Activated CD4-positive, alpha-beta T cell treated with anti-CD3 and anti-CD28 coated beads, Interleukin-2, amount 10 ng/mL, durations not matched to agents 7 days and 5 days (primary cell): ENCODE measurements at places on chromosomes 11 and 22.

GRCh38 chr11:22337596-22338485 is at the start of gene SLC17A6:
Gene SLC17A6, plus strand, starts transcription at chr11:22338381. Its CDS starts 153 bp downstream, at chr11:22338534.
- H3K27ac ChIP-seq = no peak within 1 kb of the TSS
- peaks cover 4% of the 10 kb centered on the region for H3K4me1 ChIP-seq
- H3K36me3 ChIP-seq = peaks cover 6% of the 10 kb centered on the region
- peak; percentile 19 for DNase-seq

DNA sequence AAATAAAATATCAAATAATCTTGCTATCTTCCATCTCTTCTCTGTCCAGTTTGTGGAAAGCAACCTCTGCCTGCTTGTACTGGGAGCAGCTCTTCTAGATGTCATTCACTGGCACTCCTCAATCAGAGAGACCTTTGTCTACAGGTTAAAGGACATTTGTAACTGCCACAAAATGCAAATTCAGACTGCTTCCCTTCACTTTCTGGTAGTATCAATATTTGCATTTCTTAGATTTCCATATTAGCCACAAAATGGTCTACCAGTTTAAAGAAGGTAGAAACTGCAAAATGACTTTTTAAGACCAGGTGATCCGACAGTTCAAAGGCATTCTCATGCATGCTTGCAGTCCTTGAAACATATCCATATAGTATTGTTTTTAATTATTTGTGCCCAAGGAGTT is 51.7 kb upstream of the RCN1 start:
- H3K36me3 ChIP-seq = no peaks in the 10 kb centered on the region
- no peak overlapping the region for H3K4me3 ChIP-seq
- no peaks in the 10 kb centered on the region for H3K4me1 ChIP-seq
- H3K27ac ChIP-seq = no peak overlapping the region
- DNase-seq = no peak
- H3K27me3 ChIP-seq = peaks cover 2% of the 10 kb centered on the region

DNA sequence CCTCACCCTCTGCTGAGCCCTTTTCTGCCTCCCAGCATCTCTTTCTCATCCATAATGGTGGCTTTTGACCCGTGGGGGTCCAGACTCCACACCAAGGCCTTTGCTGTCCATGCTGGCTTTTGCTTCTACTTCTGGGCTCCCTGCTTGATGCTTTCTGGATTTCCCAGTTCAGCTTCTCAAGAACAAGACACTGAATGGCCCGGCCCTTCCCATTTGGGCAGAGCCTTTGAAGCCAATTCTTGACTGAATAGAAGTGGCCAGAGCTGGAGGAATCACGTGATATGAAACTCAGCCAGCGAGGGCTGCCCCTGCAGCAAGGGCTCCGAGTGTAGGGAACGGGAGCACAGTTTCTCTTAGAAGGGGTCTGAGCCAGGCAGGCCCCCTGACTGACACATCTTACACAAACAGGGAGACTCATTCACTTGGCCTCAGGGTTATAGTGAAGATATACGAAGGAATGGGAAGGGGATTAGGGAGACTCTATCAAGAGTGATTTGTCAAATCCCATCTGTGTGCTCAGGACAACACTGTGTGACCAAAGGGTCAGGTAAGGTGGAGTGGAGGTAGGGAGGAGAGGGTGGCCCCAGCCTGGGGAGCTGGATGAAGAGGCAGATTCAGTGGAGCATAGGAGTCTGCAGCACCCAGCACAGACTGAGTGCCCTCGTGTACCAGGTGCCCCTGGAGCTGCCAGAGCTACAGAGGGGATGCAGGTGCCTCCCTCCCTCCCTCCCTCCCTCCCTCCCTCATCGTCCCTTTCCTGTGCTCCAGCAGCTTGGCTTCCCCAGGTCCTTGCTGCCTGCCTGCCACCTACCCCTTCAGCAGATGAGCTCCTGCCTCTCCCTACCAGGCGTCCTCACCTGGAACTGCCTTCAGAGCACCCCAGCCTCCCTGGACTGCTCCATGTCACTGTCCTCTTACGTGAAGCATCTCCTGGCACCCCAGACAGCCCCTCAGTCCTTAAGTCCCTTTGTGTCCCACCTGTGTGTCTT is 106.0 kb downstream of the TRIM29 start:
- H3K4me1 ChIP-seq = no peaks in the 10 kb centered on the region
- no peak overlapping the region for H3K27ac ChIP-seq
- DNase-seq = no peak
- no peak overlapping the region for H3K4me3 ChIP-seq
- no peaks in the 10 kb centered on the region for H3K27me3 ChIP-seq

GRCh38 chr11:119065369-119065768 is 2.2 kb upstream of the VPS11 start:
- no peaks in the 10 kb centered on the region for H3K27me3 ChIP-seq
- DNase-seq = peak; percentile 73
- H3K4me1 ChIP-seq = peaks cover 36% of the 10 kb centered on the region
- H3K36me3 ChIP-seq = peaks cover 12% of the 10 kb centered on the region

DNA sequence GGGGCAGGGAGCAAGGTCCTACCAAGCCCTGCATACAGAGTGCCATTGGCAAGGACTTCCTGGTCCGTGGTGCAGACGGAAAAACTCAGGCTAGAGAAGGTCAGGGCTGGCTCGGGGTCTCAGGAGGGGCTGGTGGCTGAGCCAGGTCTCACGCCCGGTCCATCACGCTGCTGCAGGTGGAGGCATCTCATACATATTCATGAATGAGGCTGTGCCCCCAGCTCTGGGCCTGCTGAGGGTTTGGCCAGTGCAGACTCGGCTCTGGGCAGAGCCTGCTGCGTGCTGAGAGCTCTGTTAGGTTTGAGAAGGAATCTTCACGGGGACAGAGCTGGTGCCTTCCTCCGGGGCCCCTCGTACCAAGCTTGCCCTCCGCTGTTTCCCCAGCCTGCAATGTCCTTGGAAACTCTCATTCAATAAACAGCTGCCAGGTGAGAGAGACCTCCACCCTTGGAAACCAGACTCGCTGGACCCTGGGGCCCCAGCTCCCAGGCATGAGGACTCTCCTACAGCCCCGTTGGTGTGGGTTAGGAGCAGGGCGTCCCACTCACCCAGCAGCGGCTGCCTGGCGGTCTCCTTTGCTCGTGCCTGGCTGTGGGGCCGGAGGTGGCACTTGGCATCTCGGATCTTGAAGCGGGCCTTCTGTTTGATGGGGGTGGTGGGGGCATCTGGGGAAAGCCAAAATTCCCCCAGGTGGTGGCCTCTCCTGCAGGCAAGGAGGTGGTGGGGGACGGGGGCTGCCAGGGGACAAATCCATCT is 33.9 kb upstream of the TTLL12 start:
- no peak for DNase-seq
- H3K36me3 ChIP-seq = no peaks in the 10 kb centered on the region
- no peaks in the 10 kb centered on the region for H3K4me1 ChIP-seq
- H3K27ac ChIP-seq = no peak overlapping the region
- no peak overlapping the region for H3K4me3 ChIP-seq

DNA sequence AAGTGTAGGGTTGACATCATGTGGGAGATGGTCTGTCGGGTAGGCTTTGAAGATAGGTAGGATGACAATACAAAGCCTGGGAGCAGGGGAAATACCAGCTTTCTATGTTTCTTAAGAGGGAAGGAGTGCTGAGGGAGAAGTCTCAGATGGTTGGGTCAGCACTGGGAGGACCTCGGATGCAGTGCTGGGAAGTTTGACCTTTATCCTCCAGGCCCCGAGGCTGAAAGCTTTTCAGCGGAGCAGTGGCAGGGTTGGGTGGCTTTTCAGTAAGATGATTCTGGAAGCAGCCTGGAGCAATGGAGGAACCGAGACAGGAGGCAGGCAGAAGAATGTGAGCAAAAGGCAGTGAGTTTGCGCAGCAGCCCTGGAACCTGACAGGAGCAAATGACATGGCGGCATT is 43.5 kb upstream of the MYO18B start:
- no peaks in the 10 kb centered on the region for H3K27me3 ChIP-seq
- no peak overlapping the region for H3K4me3 ChIP-seq
- peaks cover 32% of the 10 kb centered on the region for H3K36me3 ChIP-seq
- H3K27ac ChIP-seq = no peak overlapping the region

DNA sequence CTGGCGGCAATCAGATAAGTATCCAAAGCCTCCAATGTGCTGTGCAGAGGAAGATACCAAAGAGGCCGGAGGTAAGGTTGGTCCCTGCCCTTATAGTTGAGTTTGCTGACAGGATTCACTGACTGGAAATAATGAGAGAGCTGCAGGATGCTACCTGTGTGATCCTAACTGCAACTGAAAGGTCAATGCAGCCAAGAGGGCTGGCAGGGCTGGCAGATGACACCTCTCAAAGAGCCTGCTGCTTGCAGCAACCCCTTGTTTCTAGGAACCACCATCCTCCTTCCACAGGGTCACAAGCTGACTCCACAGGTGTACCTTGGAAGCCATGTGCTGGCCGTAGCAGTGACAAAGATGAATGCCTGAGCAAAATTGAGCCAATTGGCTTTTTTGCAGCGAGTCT is 348.1 kb downstream of the DDX10 start:
- DNase-seq = no peak
- H3K27me3 ChIP-seq = peaks cover 2% of the 10 kb centered on the region
- H3K36me3 ChIP-seq = no peaks in the 10 kb centered on the region
- H3K4me1 ChIP-seq = no peaks in the 10 kb centered on the region
- H3K27ac ChIP-seq = no peak overlapping the region
- no peak overlapping the region for H3K4me3 ChIP-seq

DNA sequence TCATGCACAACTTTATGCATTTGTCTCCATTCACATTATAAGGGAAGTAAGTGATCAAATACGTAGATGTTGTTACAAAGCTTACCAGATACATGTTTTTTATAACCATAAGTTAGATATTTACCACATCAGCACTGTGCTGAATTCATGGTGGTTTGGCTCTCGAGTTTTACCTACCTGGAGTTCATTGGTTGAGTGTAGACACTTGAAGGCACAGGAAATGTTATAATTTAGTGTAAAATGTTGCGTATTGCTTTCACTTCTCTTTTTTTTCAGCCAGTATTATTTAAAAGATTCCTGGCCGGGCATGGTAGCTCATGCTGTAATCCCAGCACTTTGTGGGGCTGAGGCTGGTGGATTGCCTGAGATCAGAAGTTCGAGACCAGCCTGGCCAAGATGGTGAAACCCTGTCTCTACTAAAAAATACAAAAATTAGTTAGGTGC is 53.1 kb upstream of the GRK2 start:
- no peaks in the 10 kb centered on the region for H3K27me3 ChIP-seq
- peaks cover 46% of the 10 kb centered on the region for H3K36me3 ChIP-seq
- no peak for DNase-seq

- peak; percentile 52 for DNase-seq
- H3K4me3 ChIP-seq = no peak overlapping the region
- H3K36me3 ChIP-seq = peaks cover 3% of the 10 kb centered on the region
- no peaks in the 10 kb centered on the region for H3K27me3 ChIP-seq
- H3K4me1 ChIP-seq = peaks cover 88% of the 10 kb centered on the region
Measured at GRCh38 chr11:118046051-118046963, 30.6 kb upstream of the TMPRSS4 start.

DNA sequence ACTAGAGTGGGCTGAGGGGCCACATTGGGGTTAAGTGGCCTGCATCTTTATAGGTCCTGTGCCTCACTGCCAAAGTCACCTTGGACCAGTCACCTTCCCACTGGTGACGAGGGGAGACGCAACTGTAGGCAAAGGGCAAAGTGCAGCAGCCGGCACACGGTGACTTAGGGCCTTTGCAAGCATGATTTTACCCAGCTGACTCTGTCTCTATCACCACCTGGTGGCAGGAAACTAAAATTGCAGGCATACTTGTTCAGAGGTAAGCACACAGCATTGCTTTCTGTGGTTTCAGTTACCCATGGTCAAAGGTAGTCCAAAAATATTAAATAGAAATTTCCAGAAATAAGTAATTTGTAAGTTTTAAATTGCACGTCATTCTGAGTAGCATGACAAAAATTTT is 1164.4 kb downstream of the BRD1 start:
- no peaks in the 10 kb centered on the region for H3K36me3 ChIP-seq
- no peaks in the 10 kb centered on the region for H3K27me3 ChIP-seq
- DNase-seq = no peak
- no peaks in the 10 kb centered on the region for H3K4me1 ChIP-seq

DNA sequence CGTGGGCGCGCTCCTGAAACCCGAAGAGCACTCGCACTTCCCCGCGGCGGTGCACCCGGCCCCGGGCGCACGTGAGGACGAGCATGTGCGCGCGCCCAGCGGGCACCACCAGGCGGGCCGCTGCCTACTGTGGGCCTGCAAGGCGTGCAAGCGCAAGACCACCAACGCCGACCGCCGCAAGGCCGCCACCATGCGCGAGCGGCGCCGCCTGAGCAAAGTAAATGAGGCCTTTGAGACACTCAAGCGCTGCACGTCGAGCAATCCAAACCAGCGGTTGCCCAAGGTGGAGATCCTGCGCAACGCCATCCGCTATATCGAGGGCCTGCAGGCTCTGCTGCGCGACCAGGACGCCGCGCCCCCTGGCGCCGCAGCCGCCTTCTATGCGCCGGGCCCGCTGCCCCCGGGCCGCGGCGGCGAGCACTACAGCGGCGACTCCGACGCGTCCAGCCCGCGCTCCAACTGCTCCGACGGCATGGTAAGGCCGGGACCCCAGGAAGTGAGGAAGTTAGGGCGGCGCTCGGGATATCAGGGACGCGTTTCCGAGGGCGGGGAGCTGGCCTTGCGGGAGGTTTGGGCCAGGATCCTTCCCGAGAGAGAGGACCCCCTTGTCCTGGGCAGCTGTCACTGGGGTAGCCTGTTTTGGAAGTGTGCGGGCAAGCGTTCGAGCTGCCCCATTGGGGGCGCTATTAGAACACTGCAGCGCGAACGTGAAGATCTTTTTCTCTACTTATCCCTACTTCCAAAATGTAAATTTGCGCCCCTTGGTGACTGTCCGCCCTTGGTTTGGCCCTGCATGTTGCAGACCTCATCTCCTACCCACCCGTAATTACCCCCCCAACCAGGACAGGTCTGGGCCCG is 796 bp downstream of the MYOD1 start:
- H3K4me3 ChIP-seq = no peak overlapping the region
- no peak overlapping the region for H3K27ac ChIP-seq
- H3K4me1 ChIP-seq = no peaks in the 10 kb centered on the region
- peaks cover 48% of the 10 kb centered on the region for H3K27me3 ChIP-seq
- no peaks in the 10 kb centered on the region for H3K36me3 ChIP-seq

DNA sequence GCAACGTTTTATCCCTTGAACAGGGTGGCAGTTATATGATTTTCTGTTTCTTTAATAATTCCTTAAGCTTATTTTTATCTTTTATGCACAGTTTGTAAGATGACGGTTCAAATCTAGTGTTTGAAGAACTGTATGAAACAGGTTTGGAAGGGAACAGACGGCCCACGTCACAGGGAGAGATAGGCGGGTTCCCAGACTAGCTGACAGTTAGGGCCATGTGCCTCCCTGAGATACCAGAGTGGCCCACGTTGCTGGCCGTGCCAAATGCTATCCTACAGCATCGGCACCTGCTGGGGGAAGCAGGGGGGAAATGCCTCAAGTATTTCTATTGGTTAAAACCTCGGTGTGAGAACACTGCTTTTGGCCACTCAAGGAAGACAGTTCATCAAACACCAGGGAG is 50.2 kb upstream of the BID start:
- no peak for DNase-seq
- peaks cover under 1% of the 10 kb centered on the region for H3K4me1 ChIP-seq
- H3K4me3 ChIP-seq = no peak overlapping the region
- no peaks in the 10 kb centered on the region for H3K36me3 ChIP-seq
- H3K27me3 ChIP-seq = no peaks in the 10 kb centered on the region
- H3K27ac ChIP-seq = no peak overlapping the region

- H3K4me1 ChIP-seq = peaks cover 17% of the 10 kb centered on the region
- peaks cover 8% of the 10 kb centered on the region for H3K27me3 ChIP-seq
- H3K36me3 ChIP-seq = no peaks in the 10 kb centered on the region
- no peak overlapping the region for H3K27ac ChIP-seq
- no peak overlapping the region for H3K4me3 ChIP-seq
Measured at GRCh38 chr11:60831501-60832079, 10.3 kb upstream of the CCDC86 start.
